ENCODE measurements at places on chromosomes 12 and 14. TPM values are rescaled to one million over a fixed set of nuclear protein-coding genes. Genes with fewer than 3 reads are reported as not detected.

The MSRB3 gene
- not detected for total RNA-seq

The CATSPERB gene
- total RNA-seq = 6.3 TPM

The NINJ2 gene
- 0.85 TPM for total RNA-seq

The TAS2R30 gene
- total RNA-seq = 5.0 TPM

The RGS6 gene
- total RNA-seq = not detected

Measured in naive thymus-derived CD8-positive, alpha-beta T cell (primary cell).